Fibroblast of skin of back (primary cell): ENCODE measurements at places on chromosomes 6 and 20.

GRCh38 chr6:16324606-16325225 is 86.3 kb downstream of the GMPR start:
- peak; percentile 22 for DNase-seq

GRCh38 chr6:36556281-36556680 is 9.0 kb upstream of the STK38 start:
- no peak for DNase-seq

DNA sequence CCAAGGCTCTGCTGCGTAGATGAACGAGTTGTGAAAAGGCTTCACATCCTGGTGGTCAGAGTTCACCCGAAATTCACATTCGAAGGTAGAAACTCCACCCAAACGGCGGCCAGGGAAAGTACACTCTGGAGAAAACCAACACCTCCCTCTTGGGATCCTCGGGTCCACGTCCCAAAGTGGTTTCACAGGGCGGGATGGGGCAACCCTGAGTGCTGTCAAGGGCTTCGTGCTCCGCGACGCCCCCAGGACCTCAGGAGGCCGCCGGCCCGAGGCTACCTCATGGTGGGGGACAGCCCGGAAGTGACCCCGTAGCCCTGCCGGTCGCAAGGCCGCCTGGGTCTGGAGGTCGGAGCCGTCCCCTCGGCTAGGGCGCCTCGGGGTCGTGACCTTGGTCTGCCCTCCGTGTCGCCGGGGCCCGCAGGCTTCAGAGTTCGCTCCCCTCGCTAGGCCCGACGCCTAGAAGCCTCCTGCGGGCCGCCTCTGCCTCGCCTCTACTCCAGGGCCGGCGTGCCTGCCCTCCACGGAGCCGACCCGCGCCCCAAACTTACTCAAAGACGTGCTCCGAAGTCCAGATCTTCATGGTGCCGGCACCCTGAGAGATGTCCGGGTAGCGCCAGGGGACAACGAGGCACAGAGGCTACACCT is at the start of gene PRELID3B:
PRELID3B (minus strand) TSS at position 636 of the 645 bp plus-strand sequence; CDS start at position 580, 56 bp downstream.
- peak; percentile 37 for DNase-seq

- no peak for DNase-seq
These were observed 32.6 kb downstream of the TFAP2B start for GRCh38 chr6:50851049-50851845.

DNA sequence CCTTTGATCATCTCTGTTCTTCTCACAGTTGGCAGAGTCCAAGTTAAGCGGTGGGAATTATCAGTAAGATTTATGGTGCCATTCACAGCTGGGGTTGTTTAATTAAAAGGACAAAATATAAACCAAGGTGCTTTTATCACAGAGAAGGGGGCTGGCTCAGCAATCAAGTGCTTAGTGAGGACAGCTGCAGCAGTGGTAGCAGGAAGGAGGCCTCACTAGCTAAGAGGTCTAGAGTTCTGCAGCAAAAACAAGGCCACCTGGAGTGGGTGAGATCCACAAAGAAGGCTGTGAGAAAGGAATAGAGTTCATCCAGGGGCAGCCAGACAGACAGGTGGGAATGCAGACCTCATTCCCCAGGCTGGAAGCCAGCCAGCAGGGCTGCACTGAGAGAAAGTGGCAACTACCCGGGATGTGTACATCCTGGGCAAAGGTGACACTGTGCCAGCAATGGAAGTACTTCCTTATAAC is 37.1 kb downstream of the PIGU start:
- DNase-seq: no peak

DNA sequence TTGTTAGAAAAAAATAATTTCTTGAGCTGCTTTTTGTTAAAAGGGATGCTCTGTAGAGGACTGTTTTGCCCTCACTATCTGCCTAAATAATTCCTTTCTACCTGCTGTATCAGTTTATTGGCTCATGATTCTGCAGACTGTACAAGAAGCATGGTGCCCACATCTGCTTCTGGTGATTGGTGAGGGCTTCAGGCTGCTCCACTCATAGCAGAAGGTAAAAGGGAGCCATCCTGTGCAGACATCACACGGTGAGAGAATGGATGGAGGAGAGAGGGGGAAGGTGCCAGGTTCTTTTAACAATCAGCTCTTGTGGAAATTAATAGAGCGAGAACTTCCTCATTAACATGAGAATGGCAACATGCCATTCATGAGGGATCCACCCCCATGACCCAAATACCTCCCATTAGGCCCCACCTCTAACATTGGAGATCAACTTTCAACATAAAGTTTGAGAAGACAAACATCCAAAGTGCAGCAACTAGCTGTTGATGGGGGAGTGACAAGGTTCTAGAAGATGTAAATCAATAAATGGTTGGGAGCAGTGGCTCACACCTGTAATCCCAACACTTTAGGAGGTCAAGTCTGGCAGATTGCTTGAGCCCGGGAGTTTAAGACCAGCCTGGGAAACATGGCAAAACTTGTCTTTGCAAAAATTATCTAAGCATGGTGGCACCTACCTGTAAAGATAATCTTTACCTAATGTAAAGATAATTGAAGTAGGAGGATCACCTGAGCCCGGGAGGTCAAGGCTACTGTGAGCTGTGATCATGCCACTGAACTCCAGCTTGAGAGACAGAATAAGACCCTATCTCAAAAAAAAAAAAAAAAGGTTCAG is 15.7 kb upstream of the AHCY start:
- DNase-seq: no peak

GRCh38 chr6:31829633-31830283 is 2.2 kb downstream of the HSPA1B start:
- DNase-seq: peak; percentile 58

DNA sequence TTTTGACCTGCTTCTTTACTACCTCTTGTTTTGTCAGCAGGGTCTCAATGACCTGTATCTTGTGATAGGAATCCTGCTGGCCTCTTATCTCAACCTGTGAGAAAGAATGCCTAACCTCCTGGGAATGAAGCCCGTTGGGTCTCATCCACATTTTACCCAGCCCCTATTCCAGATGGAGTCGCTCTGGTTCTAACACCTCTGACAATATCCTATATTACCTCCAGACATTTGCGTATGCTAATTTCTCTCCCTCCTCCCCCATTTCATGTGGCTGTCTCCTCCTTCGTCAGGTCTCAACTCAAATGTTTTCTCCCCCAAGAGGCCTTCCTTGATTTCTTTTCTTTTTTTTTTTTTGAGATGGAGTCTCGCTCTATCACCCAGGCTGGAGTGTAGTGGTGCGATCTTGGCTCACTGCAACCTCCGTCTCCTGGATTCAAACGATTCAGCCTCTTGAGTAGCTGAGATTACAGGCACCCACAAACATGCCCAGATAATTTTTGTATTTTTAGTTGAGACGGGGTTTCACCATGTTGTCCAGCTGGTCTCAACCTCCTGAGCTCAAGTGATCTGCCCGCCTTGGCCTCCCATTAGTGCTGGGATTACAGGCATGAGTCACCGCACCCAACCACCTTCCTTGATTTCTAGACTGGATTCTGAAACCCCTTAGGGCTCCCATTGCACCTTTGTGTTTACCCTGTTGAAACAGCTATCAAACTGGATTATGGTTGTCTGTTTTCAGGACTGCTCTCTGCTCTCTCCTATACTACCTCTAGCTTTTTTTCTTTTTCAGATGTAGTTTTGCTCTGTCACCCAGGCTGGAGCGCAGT is 49.5 kb upstream of the B4GALT5 start:
- DNase-seq: no peak

- DNase-seq: no peak
These were observed 7.7 kb downstream of the GABRR1 start for GRCh38 chr6:89209457-89209856.

DNA sequence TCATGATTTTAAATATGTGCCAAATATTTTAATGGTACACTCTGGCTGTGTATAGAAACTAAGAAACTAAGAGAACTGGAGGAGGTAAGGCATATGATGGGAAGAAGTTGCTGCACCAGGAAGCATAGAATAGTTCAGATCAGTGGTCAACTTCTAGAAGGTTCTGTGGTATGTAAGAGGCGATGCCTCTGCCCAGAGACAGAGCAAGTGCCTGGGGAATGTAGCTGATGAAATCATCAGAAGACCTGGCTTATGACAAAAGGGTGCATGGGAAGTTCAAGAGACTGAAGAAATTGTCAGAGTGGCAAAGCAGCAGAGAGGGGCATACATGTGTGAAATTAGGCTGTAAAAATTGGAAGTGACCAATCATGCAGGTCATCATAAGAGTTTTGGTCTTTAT is 580.8 kb downstream of the BMP2 start:
- DNase-seq: no peak

DNA sequence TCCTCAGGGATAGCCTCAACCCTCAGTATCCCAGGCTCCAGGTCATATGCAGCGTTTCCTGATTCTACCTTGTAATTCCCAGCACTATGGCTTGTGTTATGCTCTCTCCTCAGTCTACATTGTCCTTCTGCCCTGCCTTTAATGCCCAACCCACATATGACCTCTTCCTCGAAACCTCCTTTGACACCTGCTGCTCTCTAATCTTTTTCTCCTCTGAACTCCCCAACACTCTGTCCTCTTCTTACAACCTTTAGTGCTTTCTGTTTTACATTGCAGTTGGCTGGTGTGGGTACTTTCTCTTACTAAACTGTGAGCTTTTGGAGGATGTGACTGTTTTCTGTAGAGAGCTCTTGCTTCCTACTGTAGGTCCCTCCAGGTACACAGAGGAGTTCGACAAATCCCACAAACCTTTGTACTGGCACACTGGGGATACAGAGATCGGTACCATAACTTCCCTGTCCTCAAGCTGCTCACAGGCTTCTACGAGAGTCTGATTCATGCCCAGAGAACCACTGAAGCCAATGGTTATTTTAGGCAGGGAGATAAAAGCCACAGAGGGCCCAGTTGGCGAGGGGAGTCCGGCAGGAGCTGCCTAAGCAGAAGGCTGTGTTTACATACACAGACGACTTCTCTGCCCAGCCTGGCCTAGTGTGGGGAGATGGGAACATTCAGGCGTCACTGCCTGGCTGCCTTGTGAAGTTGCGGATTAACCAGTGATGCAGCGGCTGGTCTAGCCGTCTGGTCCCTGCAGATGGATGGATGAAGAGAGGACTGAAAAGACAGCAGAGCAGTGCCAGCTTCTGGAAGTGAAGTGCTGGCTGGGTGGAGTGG is 8.4 kb upstream of the EPB41L1 start:
- no peak for DNase-seq

GRCh38 chr6:109671733-109672132 is 19.3 kb downstream of the AK9 start:
- peak; percentile 84 for DNase-seq

GRCh38 chr6:63887002-63887751 is 251.6 kb downstream of the PHF3 start:
- no peak for DNase-seq

GRCh38 chr6:140775061-140775460 is 1357.7 kb upstream of the GJE1 start:
- DNase-seq: no peak

DNA sequence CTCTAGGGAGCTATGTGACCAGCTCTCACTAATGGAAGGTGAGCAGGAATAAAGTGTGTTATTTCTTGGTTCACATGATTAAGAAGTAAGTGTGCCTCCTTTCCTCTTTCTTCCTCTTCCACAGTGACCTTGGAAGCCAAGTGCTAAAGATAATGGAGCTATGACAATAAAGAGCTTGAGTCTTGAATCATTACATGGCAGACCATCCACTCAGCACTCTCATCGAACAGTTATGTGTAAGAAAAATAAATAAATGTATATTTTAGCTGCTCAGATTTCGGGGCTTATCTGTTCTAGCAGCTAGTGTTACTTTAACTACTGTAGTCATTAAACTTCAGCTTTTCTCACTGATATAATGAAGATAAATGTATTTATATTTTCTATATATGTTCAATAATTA is 72.9 kb downstream of the HDGFL1 start:
- DNase-seq: peak; percentile 85

GRCh38 chr6:35410131-35410530 is 42.0 kb upstream of the FANCE start:
- DNase-seq: no peak

DNA sequence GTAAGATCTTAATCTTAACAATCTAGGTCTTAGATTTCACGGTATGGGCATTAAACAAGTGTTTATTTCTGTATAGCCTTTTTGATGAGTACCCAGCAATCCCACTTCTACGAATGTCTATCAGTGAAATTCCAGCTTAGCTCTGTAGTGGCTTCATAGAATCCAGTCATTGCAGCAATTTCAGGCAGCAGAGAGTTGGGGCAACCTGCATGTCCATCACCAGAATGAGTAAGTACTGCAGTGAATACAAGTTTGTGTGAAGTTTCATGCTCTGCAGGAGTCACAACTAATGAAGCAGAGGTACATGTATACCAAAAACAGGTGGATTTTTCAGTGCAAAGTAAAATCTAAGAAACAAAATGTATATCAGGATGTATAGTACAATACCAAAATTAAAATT is 151.7 kb downstream of the OR2B2 start:
- DNase-seq: no peak

DNA sequence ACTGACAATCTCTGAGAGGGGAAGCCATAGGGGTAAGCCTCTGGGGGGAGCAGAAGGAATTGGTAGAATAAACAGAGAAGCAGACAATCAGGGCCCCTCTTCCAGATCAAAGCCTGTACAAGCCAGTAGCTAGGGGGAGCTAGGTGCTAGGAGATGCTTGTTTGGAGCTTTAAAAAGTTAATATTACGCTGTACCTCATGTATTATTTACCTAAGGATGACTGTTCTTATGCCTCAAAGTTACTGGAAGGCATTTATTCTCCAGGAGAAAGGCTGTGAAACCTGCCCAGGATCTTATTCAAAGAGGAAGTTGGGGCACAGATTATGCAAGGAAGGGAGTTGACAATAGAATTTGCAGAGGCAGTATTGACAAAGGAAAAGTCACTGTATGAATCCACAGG is 111.8 kb upstream of the SLC35F1 start:
- DNase-seq: no peak

DNA sequence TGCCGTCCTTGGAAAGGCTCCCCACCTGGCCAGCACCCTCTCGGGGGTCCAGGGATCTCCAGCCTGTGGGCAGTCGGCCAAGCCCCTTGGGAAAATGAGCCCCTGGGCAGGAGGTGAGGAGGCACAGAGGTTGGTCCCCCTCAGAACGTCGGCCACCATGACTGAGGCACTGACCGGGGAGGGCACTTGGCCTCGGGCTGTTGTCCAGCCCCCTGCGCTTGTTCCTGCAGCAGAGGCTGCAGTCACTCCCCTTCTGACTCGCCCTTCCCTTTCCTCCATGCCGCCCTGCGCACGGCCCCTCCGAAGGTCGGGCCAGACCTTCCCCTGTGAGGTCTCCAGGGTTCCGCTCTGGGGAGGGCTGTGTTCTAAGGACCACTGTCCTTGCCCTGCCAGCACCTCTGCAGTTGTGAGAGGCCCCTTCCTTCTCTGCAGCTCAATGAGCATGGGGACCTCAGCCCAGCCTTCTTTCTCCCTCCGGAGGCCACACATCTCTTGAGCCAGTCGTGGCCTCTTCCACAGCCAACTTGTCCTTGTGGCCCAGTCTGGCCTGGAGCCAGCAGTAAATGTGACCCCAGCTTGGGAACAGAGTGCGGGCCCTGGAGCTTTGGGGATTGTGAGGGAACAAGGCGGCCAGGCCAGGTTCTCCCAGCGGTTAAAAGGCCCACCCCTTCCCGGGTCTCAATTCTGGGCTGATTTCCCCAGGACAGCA is 195.5 kb downstream of the DLL1 start:
- no peak for DNase-seq

DNA sequence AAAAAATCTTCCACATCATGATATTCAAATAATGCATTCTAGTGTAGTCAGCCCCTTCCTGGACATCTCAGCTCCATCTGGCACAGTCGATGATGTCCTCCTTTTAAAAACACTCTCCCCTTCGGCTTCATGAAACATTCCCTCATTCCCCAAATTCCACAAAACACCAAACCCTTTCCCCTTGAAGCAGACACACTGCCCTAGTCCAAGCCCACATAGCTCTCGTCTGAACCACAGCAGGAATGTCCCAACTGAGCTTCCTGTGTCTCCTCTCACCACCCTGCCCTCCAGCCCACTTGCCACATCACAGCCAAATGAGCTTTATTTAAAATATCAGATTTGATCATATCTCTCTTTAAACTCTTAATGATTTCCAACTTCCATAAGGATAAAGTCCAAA is 106.4 kb upstream of the CARMIL1 start:
- peak; percentile 100 for DNase-seq
